ENCODE measurements at places on chromosomes 5 and 9.

GRCh38 chr9:130408669-130409068 is 36.1 kb upstream of the ASS1 start:
- DNase-seq, result no peak

DNA sequence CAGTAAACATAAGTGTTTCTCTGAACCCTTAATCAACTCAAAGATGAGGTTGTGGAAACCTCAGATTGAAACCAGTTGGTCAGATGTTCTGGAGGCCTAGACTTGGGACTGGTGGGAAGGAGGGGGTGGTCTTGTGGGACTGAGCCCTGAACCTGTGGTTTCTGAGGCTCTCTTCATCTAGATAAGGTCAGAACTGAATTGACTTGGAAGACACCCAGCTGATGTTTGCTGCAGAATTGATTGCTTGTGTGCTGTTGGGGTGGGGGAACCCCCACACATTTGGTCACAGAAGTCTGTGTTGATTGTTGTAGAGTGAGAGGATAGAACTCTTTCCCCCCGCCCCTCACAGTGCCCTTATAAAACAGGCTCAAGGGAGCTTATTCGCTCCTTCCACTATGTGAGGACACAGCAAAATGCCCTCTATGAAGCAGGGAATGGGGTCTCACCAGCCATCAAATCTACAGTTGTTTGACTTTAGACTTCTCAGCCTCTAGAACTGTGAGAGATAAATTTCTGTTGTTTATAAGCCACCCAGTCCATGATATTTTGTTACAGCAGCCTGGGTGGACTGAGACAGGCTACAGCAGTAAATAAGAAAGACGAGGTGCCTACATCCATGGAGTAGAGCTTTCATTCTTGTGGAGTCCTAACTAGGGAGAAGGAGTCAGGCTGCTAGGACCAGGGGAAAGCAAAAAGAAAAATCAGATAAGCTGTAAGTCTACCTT is 25.7 kb upstream of the UGCG start:
- no peak for DNase-seq

- DNase-seq, result no peak
Measured at GRCh38 chr5:134541736-134542376, 16.4 kb downstream of the JADE2 start.

DNA sequence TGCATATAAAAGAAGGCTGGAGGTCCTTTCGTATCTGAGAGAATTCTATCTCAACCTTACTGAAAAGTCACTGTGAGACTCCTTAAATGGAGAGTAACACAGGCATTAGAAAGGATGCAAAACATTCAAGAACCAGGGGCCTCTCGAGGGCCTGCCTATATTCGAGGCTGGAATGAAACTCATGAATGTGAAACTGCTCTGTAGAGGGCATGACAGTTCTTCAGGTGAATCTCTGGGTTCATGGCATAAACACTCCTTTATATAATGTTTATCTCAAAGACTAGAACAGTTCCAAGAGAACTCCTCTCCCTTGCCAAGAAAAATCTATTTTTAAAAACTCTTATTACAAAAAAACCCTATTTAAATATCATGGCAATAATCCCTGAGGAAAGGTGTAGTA is 113.9 kb downstream of the SEC61B start:
- no peak for DNase-seq

DNA sequence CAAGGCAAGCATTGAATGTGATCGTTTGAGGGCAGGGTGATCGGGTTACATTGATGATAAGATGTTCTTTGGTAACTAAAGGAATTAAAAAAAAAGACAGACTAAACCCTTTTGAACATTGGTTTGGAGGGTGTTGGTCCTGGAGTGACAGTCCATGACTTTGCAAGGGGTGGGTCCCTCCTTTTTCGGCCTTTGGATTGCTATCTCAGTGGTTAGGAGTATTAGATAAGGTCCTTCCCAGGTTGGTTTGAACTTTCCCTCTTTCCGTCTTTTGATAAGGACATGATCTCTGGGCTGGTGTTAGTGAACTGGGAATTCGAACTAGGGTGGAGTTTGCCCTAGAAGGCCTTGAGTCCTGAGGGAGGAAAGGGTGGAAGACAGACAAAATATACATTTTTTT is 5.4 kb upstream of the ABO start:
- DNase-seq, result no peak

DNA sequence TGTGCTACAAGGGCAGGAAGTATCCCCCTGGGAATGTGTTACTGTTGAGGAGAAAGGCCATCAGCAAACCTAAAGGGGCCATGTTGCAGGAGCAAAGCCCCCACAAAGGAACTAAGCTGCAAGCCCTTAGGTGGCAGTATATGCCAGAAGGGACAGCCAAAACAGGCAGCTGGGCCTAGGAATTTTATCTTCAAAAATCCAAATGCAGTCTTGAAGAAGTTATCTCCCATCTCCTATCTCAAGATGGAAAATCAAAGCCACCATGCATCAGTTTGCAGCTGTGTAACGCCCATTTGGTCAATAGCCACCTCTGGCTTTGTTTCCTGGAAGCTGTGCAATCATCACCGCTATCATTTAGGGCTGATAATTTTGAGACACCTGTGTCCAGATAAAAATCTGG is 400.3 kb downstream of the ARHGEF28 start:
- no peak for DNase-seq

DNA sequence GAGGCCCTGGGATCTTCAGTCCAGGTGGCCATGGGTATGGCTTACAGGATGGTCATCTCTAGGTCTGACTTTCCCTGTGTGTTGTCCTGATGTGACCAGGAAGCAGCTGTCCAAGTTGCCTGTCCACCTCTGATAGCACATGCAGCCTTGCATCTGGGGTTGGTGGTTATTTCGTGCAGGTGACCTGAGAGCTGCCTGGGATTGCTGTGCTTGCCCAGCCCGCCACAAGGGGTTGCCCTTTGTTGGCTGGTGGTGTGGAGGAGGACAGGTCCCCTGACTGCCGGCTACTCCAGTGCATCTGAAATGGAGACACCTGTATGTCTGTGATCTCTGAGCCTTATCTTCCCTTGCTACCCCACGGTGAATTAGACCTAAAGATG is 212.6 kb downstream of the ARHGAP26 start:
- no peak for DNase-seq

- no peak for DNase-seq
Measured at GRCh38 chr5:82754759-82755158, 322.4 kb downstream of the TMEM167A start.

DNA sequence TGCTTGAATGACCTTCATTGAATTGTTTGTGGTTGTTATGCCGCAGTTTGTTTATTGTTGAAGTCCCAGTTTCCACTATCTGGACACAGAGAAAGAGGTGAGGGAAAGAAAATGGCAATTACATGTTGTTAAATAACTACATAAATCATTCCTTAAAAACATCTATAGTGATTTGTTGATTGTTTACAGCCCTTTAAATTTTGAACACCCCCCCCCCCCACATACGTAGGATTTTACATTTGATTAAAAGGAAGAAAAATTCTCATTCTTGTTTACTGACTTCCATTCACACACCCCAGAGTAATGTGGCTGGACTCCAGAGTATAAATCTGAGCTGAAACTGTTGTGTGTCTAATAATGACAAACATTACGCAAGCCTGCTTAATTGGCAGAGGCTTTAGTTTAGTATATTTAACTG is 87.1 kb upstream of the FAM174A start:
- no peak for DNase-seq

DNA sequence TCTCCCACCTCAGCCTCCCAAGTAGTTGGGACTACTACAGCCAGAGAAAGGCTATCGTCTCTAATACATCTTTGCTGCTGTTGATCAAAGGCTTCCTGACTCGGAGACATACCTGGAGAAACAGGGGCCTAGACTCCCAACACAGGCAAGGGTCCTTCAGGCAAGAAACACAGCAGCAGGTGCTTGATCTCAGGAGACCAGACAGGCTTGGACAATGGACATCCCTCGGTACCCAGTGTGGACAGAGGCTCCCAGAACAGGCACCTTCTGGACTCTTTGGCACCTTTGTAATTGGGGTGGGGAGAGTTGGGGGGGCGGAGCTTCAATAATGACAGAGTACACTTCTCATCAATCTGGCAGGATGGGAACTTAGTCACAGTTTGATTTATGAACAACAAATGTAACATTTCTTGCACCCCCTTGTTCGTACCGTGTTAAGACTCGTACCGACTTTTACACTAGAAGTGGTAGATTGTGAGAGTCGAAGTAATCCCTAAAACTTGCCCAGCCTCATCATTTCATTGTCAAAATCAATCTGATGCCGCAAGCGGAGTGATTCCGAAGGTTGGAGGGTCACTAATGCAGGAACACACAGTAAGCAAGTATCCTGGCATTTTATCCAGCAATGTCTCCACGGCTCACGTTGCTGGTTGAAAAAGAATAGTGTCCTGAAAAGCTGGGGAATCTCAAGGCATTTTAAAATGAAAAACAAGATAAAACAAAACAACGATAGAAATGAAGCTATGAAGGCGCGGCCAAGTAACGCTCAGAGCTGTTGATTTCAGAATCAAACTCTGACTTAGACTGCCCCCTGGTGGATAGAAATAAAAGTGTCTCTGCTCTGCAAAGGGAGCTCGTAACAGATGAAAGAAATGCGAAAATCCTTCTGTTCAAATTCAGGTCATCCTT is 46.4 kb upstream of the STK32A start:
- peak; percentile 35 for DNase-seq

DNA sequence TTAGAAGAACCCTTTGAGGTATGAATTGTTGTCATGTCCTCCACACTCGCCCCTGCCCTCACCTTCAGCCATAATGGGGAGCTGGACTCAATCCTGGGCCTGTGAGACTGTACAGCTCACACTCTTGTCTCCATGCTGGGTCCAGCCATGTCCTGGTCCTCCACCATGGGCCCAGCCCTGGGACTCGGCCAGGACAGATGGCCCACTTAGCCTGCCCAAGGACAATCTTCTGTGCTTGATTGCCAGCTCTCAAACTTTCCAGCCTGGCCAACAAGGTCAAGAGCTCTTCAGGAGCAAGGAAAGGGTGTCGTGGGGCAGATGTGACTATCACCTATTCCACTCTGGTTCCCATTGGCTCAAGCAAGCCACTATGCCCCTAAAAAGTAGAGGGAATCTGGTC is 90.8 kb downstream of the HRH2 start:
- no peak for DNase-seq

- no peak for DNase-seq
Measured at GRCh38 chr5:9157811-9158210, 388.1 kb downstream of the SEMA5A start.

DNA sequence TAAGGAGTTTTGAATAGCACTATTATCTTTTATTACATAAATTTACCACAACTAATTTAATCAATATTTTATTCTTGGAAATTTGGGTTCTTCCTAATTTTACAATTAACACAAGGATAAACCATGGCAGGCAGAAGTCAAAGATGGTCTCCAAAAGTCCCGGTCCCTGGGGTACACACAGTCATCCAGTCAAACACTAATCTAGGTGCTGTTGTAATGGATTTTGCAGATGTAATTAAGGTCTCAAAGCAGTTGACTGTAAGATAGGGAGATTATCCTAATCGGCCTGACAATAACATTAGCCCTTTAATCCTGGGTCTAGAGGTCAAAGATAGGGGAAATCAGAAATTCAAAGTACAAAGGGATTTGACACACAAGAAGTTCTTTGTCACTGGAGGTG is 57.5 kb upstream of the HTR1A start:
- no peak for DNase-seq

DNA sequence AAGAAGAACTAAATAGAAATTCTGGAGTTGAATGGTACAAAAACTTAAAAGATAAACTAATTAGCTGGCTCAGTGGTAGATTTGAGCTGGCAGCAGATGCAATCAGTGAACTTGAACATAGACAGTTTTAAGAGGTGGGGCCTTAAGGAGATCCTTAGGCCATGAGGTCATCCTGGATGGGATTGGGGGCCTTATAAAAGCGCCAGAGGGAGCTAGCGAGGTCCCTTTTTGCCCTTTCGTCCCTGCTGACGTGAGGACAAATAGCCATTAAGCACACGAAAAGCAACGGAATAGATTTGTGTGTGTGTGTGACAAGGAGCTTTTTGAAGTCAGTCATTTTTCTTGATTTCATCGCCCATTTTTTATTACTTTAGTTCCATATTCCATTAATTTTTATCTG is 83.3 kb downstream of the ZNF354C start:
- no peak for DNase-seq

DNA sequence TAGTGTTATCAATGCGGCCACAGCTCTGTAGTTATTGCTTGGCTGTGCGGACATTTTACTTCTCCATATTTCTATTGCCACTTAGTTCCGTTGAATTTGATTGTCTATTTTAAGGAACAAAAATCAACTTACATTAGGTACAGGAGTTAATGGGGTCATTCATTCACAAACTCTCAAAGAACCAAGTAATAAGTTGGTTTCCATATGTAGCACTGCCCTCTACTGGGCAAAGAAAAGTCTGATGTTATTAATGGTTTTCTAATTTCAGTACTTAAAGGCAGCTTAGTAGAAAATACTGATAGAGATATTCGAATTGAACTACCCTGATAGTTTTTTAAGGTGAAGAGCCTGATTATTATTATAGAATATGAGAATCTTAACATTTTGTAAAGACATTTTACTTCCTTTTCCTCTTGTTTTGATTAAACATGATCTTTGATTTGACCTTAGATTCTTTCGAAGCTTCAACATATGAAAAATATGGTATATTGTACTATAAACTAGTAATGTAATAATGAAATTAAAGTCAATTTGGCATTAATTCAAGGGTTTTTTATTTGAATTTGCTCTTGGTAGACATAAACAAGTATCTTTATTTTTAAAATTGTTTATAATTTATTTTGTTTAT is 119.5 kb upstream of the CTNND2 start:
- peak; percentile 6 for DNase-seq

DNA sequence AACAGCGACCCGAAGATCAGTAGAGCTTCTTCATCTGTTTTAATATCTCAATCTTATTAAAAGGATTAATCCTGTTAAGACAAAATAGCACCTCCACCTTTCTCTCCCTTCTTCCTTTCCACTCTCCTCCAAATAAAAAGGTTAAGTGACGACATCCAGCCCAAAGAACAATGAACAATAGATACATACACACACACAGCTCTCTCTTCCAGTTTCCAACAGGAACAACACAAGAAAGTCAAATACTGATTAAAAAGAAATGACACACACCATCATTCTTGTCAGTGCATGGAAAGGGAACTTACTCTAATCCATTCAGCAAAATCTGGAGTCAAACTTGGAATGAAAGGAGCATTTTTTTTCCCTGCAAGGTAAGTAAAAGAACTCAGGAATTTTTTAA is 2.8 kb downstream of the ARL15 start:
- DNase-seq, result no peak

- DNase-seq, result no peak
Measured at GRCh38 chr5:109947667-109948066, 257.9 kb downstream of the MAN2A1 start.

DNA sequence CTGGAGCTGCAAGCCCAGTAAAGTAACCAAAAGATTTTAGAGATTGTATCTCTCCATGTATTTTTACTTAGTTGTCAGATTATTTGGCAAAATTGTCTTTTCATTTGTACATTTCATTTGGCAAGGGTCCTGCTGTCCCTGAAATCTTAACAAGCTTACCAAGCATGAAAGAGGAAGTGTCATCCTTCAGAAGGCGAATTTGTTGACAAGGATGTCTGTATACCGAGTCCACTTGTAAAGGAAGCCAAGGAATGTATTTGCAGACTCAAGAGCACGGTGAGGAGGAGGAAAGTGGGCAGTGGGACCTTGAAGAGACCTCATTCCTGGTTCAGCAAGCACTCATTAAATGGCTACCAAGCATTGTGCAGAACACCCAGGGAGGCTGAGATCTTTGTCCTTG is 7.5 kb upstream of the OTULINL start:
- DNase-seq, result no peak
